ENCODE measurements at places on chromosomes 1 and 21.
A peak's percentile ranks its signal among the peaks of the same experiment; 100 is the strongest.

DNA sequence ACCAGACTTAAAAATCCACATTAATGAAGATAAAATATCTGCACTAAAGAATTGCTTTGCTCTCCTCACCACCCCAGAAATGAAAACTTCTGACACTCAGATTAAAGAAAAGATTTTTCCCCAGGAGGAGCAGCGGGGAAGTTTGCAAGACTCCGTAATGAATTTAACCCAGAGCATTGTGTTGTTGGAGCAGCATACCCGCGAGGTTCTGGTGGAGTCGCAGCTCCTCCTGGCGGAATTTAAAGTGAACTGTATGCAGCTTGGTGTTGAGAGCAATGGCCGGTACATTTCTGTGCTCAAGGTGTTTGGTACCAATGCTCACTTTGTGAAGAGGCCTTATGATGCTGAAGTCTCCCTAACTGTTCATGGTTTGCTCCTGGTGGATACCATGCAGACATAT lies 46.4 kb downstream of the VPS13D start:
- DNase-seq, result no peak

DNA sequence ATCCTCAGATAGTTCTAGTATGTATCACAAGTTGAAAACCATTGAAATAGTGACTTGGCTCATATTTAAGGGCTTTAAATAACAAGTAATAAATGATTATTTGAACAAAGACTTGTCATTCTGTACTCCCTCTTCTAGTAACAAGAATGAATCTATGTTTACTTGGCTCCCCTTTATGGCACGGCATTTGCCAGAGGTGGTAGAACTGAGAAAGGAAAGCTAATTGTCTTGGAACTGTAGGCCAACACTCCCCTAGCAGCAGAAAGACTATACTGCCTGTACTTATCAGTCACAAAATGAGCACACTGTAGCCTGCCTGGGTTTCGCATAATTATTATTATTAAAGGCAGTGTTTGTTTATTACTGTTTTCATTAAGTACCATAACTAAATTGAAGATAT lies 29.6 kb upstream of the SMYD2 start:
- no peak for DNase-seq

DNA sequence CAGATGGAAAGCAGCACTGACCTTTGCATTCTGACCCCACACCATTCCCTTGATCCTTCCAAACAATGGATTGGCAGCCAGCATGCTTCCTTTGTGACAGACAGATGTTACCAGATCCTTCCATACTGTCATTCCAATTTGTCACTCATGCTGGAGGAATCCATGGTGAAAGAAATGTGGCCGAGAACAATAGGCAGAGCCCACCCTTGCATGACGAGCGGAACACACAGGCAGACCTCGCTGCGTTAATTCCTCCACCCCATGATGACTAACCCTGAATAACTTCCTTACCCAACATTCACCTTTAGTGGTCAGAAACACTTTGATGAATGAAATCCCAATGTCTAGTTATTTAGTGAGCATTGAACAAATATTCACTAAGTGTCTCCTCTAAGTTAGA lies 45.1 kb downstream of the PDPN start:
- DNase-seq, result no peak

- no peak for DNase-seq
These were observed 18.2 kb upstream of the RC3H1 start for GRCh38 chr1:174040387-174040786.

DNA sequence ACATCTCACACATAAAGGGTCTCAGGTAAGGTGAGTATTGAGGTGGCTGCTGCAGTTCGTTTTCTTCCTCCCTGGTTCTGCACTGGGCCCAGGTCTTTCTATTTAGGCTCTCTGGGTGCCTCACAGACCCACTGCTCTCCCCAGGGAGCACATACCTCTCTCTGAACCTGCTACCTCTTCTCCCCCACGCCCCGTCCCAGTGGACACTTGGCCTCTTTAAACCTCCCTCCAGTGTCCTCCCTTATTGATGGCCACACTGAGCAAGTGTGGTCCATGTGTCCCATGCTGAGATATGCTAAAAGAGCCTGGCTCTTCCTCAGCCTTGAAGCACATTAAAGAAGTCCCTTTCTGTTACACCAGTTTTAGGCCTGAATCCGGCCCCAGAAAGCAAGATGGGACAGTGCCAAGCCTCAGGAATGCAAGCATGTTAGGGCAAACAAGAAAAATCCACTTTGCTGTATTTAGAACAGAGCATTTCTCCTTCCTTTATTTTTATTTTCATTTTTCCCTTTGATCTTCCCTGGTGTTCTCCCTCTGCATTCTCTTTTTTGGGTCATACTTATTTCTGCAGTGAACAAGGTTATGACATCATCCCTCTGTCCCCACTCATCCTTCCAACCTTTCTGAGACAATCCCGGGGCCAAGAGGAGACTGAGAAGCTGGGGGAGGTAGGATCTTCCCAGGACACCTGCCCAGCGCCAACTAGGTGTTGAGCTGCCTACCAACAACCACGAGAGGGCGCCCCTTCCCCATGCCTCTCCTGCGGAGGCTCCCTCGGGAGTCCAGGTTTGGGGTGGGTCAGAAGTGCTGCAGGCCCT lies 5.0 kb upstream of the CHI3L2 start:
- DNase-seq, result peak; percentile 56

DNA sequence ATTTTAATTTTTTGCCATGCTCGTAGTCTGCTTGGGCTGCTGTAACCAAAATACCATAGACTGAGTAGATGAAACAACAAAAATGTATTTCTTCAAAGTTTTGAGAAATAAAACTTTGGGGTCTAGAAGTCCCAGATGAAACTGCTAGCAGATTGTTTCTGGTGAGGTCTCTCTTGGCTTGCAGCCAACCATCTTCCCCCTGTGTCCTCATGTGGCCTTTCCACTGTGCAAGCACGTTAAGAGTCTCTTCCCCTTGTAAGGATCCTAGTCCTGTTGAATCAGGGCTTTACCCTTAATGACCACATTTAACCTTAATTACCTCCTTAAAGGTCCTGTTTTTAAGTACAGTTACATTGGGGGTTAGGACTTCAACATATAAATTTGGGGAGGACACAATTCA lies 86.6 kb downstream of the PTBP2 start:
- DNase-seq, result no peak

DNA sequence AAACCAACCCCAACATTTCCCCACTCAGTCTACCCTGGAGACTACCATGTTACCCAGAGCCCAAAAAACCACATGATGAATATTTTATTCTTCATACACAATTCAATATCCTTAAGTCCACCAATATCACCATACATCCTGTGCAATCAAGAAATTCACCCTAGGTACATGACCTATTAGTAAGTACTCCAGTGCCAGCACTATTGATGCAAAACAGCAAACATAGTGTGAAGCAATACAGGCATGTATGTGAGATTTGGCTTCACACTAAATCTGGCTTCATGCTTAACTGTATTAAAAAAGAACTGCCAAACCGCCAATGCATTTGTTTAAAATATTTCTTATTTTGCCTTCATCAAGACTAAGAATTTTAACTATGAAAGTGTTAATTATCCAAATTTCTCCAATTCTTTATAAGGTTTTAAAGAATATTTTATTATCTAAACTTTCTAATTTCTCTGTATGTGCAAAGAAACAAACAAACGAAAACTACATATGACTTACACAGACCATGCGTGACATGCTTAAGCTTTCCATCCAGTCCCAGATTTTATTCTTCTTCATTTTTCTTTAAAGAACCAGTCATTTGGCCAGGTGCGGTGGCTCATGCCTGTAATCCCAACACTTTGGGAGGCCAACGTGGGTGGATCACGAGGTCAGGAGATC lies 22.4 kb upstream of the TMEM125 start:
- no peak for DNase-seq

DNA sequence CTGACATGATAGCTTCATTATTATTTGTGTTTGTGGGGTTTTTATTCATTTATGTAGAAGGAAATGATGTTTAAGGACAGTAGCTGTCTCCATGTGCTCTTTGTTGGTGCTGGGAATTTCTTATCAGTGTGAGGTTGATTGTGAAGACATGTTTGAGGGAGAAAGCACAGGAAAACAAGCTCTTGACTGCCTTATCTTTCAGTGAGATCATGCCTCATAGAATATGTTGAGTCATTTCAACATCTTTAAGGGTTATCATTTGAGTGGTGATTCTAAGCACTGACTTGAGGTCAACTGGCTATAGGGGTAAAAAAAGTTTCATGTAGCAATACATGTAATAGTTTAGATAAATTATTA lies 405.1 kb upstream of the ADAMTS5 start:
- no peak for DNase-seq

DNA sequence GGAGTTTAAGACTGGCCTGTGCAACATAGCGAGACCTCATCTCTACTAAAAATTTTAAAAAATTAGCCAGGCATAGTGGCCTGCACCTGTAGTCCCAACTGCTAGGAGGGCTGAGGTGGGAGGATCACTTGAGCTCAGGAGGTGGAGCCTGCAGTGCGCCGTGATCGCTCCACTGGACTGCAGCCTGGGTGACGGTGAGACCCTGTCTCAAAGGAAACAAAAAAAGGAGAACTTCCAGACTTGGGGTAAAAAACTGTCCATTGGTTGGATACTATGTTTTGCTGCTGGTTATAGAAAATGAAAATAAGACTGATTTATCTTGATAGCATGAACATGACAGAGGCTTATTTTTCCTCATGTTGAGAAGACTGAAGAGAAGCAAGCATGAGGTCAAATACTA lies 79.4 kb downstream of the WDR4 start:
- DNase-seq, result no peak

- DNase-seq, result no peak
These were observed 116.7 kb upstream of the CHRM3 start for GRCh38 chr1:239269706-239270105.

DNA sequence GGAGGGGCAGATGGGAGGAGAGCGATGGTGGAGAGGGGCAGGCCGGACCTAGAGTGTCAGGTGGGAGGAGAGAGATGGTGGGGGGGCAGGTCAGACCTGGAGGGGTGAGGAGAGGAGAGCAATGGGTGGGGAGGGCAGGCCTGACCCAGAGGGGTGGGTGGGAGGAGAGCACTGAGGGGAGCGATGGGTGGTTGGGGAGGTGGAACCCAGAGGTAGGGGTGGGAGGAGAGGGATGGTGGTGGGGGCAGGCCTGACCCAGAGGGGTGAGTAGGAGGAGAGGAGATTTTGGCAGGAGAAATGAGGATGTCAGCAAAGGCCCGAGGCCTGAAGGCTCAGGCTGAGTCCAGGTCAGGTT lies 157.3 kb upstream of the VAMP3 start:
- no peak for DNase-seq

DNA sequence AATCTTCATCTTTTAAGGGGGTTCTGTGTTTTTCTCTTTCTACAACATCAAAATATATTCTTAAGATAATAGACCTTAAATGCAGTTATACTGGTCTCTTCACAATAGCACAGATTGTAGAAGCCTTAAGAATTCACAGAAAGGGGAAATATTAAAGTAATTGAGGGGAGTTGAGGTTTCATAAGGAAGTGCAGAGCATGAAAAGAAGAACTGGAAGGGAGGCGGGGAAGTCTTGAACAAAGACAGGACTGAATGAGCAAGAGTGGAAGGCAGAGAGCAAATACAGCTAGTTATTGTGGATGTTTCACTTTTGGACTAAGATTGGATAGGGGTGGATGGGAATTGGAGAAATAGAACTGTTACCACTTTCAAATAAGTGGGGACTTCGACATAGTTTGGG lies 67.7 kb downstream of the PTGER3 start:
- no peak for DNase-seq

- DNase-seq, result no peak
These were observed 103.7 kb downstream of the NCAM2 start for GRCh38 chr21:21101911-21102310.

DNA sequence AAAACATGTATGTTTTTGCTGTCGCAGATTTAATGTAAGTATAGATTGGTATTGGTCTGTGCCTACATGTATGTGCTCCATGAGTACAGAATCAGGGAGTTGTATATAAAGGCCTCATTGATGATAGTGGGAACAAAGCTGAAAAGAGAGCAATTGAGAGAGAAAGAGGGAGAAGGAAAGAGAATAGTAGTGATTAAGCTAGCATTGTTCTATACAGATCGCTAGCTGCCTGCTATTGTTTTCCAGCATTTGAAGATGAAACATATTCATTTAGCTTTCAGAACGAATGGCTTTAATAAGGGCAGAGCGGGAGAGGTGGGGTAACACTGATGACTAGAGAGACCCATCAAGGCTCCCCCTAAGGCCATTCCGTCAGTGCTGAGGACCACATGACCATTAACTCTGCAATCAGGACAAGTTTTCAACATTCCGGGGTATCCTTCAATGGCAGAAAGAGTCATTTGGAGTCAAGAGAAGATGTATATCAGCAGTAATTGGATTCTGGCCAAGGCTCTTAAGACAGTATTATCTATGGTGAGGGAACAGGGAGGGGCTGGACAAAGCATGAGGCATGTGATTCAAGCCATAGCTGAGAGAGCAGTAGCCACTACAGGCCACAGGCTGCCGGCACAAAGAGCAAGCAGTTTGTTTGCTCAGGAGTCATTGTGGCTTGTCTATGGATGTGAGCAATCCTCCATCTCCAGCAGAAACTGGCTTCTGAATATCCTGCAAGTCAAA lies 176.5 kb downstream of the PBX1 start:
- no peak for DNase-seq

GRCh38 chr1:43156026-43156425 lies 16.1 kb downstream of the EBNA1BP2 start:
- no peak for DNase-seq

- DNase-seq, result no peak
These were observed 2.1 kb upstream of the AHDC1 start for GRCh38 chr1:27605796-27606707.

DNA sequence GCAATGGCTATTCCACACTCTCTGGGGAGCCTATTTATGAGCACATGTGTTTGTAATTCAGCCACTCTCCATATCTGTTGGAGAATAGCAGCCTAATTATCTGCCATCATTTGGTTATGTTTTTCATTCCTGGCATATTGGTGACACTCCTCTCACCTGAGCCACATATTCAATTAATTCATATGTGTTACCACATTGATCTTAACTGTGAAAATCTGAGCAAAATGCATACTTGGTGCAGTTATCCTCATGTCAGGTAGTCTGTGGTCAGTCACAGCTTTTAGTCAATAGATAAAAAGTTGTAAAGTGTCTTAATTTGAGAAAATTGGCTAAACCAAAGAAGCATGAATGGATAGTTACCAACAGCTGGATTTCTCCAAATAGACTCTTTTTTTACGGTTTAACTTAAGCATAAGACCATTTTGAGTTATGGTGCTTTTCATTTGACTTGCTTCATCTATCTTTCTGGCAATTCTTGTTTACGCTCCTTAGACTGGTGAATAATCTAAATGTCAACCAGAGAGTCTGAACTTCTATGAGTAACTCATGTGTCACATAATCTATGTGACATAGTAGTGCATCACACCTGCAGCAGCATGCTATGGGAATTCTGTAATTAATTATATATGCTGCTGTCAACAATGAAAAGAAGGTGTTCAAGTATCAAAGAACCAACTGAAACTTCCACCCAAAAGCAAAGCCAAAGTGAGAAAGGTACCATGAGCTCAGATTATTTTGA lies 187.7 kb upstream of the SGIP1 start:
- no peak for DNase-seq

DNA sequence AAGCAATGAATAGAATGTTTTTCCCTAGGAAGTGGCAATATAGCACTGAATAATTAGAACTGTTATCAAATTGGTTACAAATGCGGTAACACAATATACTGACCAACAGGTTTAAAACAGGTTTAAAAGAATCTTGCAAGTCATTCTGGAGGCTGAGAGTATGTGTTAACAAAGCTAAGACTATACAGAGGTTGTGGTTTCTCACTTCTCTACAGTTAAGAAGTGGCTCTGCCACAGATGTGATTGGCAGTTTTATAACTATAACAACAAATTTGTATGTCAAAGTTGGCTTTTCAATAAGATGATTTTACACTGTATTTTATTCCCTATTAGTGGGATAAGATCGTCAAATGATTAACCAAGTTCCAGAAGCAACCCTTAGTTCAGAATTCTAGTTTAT lies 7.1 kb downstream of the ANGEL2 start:
- DNase-seq, result no peak
